Brain pericyte (primary cell): ENCODE measurements at places on chromosomes 12 and 14.

DNA sequence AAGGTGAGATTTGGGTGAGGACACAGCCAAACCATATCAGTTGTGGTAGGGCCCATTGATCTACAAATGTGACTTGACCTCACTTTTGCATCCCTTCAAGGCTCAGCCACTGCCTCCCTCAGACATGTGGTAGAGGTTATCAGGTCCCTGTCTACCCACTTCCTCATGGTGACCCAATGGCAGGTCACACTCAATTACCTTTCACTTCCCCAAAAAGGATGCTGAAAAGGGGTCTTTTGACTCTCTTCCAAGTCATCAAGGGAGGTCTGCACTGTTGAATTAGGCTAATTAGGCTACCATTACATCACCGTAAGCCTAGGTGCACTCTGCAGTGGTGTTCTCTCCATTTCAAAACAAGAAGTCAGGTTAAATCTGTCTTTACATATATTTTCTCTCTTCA is 22.6 kb upstream of the DRAM1 start:
- DNase-seq: no peak

- DNase-seq: no peak
Measured at GRCh38 chr12:31322801-31323207, 3.1 kb downstream of the SINHCAF start.

DNA sequence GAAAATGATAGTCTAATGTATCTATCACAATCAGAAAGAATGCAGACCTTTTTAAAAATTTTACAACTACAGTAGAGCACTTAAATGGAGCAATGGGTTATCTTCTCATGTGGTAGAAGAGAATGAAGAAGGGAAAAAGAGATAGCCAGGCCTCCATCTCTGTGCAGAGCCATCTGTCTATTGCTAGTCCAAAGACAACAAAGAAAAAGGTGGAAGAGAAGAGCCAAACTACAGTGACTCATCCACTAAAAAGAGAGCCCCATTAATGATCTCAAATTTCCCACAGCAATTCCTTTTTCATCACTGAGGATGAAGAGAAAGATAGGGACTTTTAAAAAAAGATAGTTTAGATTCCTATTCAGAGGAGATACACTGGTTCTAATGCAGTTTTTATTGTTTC is 232.9 kb downstream of the ATXN7L3B start:
- no peak for DNase-seq

DNA sequence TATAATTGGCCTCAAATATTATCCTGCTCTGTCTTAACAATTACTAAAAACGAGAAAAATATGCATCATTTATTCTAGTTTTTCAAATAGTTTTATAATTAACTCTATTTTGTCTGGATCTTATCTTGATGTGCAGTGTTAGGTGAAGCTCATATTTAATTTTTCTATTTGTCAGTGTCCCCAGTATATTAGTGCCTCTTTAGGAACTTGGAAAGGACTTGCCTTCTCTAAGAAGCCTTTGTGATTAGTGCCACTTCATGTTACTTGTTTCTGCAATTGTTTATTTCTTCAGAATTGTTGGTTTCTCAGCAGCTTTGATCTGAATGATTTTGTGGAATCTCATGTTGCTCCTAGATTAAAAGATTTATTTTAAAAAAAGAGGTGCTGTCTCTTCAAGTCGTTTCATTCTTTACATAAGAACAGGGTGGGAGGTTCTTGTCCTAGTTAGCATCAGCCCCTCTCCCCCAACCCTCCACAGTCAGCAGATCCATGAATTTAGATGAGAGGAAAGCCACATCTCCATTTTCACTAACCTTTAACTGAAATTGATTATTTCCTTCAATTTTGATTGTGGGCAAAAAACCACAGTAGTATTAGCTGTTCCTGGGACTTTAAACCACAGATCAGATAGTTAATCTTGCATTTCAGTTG is 434.4 kb downstream of the RAD51B start:
- no peak for DNase-seq

GRCh38 chr12:14191612-14192011 is 173.9 kb upstream of the ATF7IP start:
- no peak for DNase-seq

- DNase-seq: no peak
Measured at GRCh38 chr14:75591331-75591946, 13.0 kb downstream of the FLVCR2 start.

DNA sequence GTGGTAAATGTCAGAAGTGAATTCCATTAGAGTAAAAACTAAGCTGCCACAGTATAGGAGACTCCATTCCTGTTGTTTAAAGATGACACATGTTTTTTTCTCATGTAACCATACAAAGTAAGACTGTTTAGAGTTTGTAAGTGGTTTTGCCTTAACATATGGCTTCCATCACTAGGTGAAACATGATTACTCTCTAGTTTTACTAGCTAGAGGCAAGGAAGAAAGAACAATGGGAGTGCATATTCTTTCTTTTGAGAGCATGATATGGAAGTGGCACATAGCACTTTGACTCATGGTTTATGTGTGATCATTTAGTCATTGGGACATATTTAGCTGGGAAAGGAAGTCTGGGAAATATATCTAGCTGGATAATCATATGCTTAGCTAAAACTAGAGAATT is 7.7 kb downstream of the ATF7IP start:
- DNase-seq: no peak

- DNase-seq: no peak
Measured at GRCh38 chr12:62843716-62844115, 91.2 kb downstream of the PPM1H start.

GRCh38 chr12:6987956-6988553 is 17.3 kb downstream of the EMG1 start:
- DNase-seq: no peak

DNA sequence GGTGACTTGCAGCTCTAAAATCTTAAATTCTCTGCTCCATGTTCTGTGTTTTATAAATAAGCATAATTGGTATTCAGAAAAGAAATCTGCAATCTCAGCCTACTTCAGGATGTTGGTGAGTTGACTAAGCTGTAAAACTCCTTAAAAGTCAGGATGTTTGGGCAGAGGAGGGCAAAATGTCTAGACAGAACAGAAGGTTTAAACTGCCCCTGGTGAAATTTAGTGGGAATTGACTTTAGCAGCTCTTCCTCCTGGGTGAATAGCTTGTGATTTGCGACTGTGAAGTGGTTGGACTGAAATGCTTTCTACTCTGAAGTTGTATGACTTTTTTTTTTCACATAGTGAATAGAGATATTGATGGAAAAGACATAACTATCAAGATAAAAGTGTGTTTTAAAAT is 85.8 kb downstream of the CAND1 start:
- DNase-seq: no peak

- no peak for DNase-seq
Measured at GRCh38 chr12:6929466-6930452, 2.0 kb downstream of the ATN1 start.

GRCh38 chr12:81888961-81889360 is 129.8 kb upstream of the PPFIA2 start:
- no peak for DNase-seq

DNA sequence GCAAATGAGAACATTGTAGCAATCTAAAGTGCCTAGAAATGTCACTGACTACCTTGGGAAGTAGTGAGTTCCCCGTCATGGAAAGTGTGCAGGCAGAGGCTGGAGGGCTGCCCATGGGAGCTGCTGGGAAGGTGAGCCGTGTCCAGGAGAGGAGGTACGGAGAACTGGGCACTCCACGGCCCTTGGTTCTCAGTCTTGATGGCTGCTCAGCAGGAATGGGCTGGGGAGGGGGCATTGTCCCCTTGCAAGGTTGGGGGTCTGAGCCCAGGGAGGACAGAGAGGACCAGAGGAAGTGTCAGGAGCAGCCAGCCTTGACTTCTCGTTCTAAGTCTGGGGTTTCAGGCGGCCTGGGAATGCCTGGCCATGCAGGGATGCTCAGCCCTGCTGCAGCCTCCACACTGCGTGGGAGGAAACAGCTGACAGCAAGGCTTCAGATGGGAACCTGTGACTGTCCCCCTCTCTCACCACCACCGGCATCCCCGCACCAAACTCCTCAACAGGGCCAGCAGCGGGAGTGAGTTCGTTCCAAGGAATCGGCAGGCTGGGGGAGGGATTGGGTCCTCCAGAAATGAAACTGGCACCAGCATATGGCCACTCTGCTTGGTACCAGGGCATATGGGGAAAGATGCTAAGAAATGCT is 140.2 kb downstream of the BCL11B start:
- DNase-seq: no peak
